Muscle of leg (tissue), 16 donors: ENCODE measurements at places on chromosomes 12 and 14.

- peak; percentile 11 for DNase-seq
Measured at GRCh38 chr14:76203086-76204001, 51.6 kb downstream of the GPATCH2L start.

DNA sequence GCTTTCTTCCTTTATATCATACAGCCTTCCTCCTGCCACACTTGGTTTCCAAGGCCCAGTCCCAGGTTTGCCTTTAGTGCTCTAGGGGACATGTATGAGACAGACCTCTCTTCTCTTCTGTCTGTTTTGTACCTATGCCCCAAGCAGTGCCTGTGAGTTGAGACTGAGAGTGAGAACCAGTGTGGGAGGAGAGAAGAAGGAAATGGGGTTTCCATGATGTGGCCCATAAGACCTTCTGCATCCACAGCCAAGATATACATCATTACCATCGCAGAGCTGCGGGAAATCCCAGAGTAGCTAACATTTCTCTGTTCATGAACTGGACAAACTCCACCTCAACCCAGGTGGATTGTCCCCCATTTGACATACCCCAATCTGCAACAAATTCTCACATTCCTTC is 2.8 kb downstream of the TESPA1 start:
- DNase-seq = no peak

DNA sequence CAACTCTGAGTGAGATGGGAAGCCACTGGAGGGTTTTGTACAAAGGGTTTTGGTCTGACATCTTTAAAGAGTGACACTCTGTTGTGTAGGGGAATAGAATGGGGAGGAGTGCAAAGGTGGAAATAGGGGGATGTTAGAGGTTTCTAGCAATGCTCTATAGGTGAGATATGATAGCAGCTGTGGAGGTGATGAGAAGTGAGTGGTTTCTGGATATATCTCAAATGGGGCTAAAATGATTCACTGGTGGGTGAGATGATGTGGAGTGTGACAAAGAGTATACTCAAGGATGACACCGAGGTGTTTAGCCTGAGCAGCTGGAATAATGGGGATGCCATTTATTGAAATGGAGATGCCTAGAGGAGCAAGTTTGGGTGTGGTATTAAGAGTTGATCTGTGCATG is 426.4 kb downstream of the PCNX1 start:
- no peak for DNase-seq

GRCh38 chr12:130063866-130064265 is 98.4 kb upstream of the FZD10 start:
- no peak for DNase-seq

GRCh38 chr12:120534203-120534702 is at the start of gene RNF10:
Gene RNF10 (plus strand): TSS chr12:120534356. CDS start chr12:120534812, 456 bp downstream.
- peak; percentile 96 for DNase-seq

DNA sequence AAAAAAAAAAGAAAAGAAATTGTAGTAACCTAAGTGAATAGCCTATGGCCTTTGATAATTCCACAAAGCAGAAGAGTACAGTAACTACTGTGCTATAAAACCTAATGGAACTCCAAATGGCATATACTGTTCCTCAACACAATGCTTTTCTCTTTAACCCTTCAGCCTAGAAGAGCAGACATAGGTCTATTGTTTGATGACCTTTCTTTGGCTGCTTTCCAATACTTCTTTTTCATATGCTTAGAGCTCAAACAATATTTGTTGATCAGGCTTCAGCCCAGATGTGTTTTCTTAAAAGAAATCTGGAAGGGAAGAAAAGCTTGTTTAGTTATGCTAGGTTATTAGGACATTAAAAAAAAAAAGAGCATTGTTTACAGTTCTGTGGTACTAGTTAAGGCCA is 116.4 kb downstream of the NTN4 start:
- peak; percentile 48 for DNase-seq

DNA sequence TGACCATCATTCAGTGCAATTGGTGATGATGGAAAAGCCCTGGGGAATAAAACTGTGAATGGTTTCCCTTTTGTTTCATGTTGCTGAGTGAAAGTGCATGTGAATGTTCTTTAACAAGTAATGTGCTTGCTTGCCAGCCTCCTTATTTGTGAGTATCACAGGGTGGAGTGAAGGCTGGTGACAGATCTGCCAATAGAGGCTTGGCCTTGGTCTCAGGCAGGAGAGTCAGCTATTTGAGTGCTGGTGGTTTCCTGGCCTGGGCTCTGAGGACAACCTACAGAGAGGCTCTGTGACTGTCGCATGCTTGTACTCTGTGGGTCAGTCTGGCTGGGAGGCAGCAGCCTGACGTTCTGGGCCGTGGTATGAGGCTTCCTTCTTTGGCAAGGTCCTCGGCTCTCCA is 20.7 kb downstream of the KRT85 start:
- no peak for DNase-seq

DNA sequence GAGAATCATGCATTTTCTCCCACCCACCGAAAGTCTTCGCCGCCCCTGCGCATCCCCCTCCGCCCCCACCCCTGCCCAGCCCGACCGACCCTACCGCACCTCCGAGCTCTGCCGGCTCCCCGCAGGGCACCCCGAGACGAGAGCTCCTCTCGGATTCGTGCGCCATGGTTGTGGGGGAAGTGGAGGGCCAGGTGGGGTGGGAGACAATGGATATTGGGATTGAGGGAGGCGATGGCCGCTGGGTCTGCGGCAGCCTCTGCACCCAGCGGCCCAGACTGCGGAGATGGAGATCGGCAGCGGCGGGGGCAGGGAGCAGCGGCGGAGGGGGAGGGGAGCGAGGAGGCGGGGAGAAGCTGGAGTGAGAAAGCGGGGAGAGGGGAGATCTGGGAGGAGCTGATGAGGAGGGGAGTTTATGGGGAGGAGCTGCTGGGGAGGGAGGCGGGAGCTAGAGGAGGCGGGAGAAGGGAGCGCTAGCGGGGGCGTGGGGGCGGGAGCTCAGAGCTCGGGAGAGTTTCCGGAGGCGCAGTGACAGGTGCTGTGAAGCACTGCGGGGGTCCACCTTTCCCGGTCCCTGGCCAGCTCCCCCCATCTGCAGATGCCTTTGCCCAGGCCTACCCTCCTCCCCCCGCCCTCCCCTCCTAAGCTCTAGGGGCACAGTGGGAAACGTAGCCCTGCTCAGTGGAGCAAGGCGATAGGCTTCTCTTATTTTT is at the start of gene SALL2:
TSS of gene SALL2 (minus strand) at position 385 of the 710 bp plus-strand sequence. CDS start at position 166, 219 bp downstream.
- DNase-seq = peak; percentile 95

DNA sequence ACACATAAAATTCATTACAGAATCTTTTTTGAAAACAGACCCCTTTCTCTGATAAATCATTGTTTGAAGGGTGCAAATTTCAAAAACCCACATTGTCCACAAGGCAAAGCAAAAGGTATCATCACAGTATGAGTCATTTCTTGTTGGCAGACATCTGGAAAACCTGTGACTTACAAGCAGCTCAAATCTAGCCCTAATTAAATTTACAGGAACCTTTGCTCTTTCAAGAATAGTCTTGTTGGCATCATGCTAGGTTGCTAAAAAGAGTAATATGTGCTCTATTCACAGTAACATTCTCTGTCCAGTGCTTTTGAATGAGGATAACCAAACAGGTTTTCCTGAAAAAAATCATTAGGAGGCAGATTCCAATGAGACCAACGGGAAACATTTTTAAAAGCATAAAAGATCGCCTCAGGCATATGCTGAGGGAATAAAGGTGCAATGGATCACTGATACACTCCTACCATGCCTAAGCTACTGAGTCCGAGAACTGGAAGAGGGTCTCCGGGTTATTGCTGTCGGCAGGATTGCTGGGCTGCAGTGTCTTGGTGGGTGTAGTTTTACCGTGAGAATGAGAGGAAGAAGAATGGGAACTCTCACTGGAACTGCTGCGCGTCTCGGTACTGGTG is 55.5 kb upstream of the TTC7B start:
- peak; percentile 80 for DNase-seq

- no peak for DNase-seq
Measured at GRCh38 chr14:100083706-100084105, 18.5 kb downstream of the EVL start.

DNA sequence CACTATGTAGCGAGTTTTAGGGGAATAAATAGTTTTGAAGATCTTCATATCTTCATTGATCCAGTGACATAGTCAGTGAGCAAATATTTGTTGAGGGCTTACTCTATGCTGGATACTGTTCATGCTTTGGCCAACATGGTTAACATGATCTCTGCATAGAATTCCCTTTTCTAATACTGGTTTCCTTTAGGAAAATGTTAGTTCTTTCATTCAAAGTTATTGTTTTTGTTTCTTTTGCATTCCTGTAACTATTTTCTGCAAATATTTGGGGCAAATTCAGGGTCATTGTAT is 226.5 kb downstream of the C12orf50 start:
- no peak for DNase-seq

DNA sequence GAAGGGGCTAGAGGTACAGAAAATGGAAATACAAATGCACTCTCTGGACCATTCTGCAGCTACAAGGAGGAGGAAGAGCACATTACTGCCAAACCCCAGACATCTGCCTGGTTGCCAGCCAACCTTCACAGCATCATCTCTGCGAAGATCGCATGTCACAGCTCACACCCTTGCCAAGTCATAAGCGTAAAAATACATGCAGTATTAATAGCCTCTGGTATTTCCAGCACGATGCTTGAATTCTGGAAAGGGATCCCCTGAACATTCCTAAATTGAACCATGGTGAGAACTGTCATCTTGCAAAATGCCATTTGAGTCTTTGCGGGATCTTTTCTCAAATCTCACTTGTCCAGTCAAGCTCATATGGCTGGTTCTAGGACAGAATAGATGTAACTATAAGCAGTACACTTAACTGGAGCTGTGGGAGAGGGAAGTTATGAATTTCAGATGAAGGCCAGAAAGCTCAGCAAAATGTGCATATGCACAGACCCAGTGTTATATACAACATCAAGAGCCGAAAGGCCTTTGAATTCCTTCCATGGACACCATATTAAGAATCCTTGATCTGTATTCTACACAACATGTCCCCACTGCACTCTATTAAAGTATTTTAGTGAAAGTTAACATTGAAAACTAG is 211.6 kb downstream of the DUSP6 start:
- DNase-seq = peak; percentile 96

DNA sequence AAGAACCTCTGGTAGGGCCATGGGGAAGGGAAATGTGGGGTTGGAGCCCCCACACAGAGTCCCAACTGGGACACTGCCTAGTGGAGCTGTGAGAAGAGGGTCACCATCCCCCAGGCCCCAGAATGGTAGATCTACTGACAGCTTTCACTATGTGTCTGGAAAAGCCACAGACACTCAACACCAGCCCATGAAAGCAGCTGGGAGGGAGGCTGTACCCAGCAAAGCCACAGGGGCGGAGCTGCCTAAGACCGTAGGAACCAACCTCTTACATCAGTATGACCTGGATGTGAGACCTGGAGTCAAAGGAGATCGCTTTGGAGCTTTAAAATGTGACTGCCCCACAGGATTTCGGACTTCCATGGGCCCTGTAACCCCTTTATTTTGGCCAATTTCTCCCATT is 97.8 kb downstream of the HMGA2 start:
- no peak for DNase-seq

- no peak for DNase-seq
Measured at GRCh38 chr12:107732365-107732764, 28.6 kb downstream of the PRDM4 start.

DNA sequence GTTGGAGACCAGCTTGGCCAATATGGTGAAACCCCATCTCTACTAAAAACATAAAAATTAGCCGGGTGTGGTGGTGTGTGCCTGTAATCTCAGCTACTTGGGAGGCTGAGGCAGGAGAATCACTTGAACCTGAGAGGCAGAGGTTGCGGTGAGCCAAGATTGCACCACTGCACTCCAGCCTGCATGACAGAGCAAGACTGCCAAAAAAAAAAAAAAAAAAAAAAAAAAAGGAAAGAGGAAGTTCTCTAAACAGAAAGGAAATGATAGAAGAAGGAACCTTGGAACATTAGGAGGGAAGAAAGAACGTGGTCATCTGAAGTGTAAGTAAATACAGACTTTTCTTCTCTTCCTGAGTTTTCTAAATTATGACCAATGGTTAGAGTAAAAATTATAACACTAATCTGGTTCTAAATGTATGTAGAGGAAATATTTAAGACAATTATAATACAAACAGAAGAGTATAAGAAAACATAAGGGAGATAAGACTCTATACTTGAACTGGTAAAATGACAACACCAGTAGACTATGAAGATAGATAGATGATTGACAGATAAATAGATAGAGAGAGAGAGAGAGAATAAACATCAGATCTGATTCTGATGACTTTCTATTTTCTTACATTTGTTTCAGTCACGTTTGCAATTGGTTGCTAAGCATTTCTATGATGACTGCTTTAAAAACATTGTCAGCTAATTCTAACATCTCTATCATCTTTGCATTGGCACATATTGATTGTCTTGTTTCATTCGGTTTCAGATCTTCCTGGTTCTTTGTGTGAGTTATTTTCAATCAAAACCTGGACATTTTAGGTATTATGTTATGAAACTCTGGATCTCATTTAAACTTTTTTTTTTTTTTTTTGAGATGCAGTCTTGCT is 12.9 kb upstream of the CORO1C start:
- DNase-seq = no peak

GRCh38 chr12:66514581-66514980 is 164.3 kb downstream of the GRIP1 start:
- DNase-seq = no peak

DNA sequence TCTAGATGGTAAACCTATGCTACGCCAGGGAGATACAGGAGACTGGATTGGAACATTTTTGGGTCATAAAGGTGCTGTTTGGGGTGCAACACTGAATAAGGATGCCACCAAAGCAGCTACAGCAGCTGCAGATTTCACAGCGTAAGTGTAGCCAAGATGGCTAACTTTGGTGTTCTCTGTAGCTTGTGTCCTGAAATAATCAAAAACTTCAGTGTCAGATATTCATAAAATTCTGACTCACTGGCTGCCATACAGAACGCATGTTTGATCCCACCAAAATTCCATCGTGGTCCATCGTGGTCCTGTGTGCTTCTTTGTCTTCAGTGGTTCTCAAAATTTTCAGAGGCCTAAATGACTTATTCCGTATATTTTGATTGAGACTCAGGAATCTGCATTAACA is 1.3 kb downstream of the STRAP start:
- DNase-seq = no peak

GRCh38 chr14:34049790-34050189 is 98.9 kb upstream of the EGLN3 start:
- DNase-seq = peak; percentile 88

DNA sequence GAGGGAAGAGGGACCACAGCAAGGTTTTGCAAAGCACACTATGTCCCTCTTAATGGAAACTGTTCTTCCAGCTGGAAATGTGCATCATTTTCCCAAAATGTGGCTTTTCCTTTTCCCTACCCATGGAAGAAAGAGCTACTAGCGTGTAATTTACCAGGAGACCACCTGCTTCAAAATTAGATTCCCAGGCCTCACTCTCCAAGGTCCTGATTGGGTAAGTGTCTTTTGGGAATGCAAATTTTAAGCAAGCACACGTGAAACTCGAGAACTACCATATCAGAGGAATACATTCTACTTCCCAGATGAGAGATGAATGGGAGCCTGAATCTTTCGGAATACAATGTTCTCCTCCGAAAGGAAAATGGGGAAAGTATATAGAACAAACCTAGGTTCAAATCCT is 201.6 kb upstream of the NOS1 start:
- DNase-seq = no peak

DNA sequence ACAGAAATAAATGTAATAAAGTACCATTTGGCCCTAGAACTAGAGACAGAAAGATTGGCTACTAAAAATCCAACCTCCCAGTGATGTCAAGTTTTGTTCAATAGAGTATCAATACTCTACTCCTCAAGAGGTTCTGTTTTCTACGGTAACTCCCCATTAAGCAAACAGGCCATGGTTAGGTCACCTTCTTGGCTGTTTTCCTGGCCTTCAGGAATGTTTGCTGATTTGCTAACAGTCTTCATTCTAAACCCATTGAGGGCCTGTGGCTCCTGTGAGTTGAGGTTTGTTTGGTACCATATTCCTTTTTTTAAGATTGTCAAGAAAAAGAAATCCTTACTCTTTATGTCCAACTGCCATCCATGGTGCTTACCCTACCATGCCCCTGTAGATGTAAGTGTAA is 1022.0 kb upstream of the TMEM132C start:
- no peak for DNase-seq
